AG04450 (cell line): ENCODE measurements at places on chromosomes 6 and 20.

GRCh38 chr6:111565326-111566221 lies 40.1 kb downstream of the TRAF3IP2 start:
- DNase-seq, result no peak

- no peak for DNase-seq
These were observed 158.6 kb upstream of the RIMS1 start for GRCh38 chr6:71727632-71728294.

DNA sequence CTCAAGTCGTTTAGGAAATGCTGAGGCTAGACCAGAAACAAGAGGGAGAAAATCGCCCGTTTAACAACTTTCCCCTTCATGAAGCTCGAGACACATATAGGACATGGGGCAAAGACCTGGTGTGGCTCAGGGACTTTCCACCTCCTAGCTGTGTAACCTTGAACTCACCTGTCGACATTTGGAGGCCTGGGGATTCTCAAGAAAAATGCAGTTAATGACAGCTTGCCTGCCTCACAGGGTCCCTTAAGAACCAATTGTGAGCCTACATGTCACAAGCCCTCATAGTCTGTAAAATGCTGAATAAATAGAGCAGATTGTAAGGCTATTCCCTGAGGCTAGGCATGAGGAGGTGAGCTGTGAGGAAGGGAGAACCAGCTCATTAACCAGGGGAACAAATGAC lies 35.1 kb downstream of the MGME1 start:
- DNase-seq, result no peak

- DNase-seq, result no peak
These were observed 257.1 kb downstream of the SAMD5 start for GRCh38 chr6:147765541-147765940.
